GM20000 (cell line): ENCODE measurements at places on chromosomes 5 and 9.
A peak's percentile ranks its signal among the peaks of the same experiment; 100 is the strongest.

DNA sequence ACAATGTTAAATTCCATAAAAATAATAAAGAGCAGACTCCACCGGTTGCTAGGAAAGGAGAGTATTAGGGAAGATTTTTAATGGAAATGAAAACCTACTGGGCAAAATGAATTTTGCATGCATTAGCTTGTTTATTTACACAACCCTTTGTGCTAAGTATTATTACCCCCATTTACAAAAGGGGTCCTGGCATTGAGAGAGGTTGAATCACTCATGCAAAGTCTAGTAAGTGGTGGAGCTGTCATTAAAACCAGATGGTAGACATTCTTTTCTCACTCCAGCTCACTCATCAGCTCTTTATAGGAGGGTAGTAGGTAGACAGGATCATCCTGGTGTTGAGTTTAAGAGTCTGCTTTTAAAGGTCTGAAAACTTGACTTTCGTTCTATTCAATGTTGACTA lies 395.1 kb downstream of the PLK2 start:
- DNase-seq = no peak

DNA sequence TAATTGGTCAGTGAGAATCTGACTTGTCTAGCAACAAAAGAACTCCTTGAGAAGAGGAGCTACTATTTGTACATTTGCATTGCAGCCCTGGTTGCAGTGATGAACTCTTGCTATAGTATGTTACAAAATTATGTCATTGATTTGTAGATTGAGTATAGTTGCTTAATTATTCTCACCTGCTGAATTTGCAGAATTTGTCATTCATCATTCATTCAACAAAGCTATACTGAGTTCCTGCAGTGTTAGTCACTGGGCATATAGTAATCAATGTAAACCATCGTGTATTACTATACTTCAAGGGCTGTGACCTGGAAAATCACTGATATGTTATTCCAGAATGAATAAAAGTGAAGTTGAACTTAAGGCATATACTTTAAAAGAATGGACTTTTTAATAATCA lies 50.1 kb downstream of the SLC1A3 start:
- DNase-seq = no peak

- no peak for DNase-seq
These were observed 39.6 kb downstream of the SLC38A9 start for GRCh38 chr5:55672477-55672911.

DNA sequence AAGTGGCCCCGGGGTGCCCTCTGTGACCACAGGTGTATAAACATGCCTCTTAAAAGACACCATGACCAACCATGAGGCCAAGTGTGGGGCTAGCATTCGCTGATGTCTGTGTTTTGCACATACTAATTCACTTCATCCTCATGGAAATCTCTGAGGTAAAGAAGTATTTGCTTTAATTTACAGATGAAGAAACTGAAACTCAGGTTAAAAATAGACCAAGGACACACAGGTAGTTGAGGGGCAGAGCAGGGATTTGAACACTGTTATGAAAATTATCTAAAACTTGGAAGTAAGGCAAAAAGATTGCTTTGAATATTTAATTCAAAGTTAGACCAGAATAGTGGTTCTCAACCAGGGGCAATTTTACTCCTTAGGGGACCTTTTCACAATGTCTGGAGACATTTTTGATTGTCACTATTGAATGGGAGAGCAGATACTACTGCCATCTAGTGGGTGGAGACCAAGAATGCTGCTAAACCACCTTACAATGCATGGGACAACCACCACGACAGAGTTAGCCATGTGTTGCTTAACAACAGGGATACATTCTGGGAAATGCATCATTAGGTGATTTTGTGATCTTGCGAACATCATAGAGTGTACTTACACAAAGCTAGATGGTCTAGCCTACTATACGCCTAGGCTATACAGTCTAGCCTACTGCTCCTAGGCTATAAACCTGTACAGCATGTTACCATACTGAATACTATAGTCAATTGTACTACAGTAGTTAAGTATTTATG lies 8.0 kb upstream of the FXN start:
- peak; percentile 73 for DNase-seq

DNA sequence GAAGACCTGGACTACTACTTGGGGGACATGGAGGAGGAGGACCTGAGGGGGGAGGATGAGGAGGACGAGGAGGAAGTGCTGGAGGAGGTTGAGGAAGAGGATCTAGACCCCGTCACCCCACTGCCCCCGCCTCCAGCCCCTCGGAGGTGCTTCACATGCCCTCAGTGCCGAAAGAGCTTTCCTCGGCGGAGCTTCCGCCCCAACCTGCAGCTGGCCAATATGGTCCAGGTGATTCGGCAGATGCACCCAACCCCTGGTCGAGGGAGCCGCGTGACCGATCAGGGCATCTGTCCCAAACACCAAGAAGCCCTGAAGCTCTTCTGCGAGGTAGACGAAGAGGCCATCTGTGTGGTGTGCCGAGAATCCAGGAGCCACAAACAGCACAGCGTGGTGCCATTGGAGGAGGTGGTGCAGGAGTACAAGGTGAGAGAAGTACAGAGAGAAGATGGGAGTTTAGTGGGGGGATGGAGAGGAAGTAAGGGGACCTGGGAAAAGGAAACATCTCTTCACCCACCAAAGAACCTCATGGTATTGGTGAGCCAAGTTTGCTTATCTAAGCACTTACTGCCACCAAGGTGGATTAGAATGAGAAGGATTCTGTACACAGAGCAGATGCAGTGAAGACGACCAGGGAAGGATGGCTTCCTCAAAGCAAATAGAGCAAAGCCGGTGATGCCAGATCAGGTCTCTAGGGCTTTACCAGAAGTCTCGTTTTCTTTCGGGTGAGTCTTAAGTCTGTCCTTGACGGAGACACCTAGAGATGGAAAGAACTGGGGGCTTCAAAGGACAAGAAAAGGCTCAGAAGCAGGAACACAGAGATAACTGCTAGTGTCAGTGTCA lies 1.5 kb downstream of the TRIM41 start:
- peak; percentile 17 for DNase-seq

DNA sequence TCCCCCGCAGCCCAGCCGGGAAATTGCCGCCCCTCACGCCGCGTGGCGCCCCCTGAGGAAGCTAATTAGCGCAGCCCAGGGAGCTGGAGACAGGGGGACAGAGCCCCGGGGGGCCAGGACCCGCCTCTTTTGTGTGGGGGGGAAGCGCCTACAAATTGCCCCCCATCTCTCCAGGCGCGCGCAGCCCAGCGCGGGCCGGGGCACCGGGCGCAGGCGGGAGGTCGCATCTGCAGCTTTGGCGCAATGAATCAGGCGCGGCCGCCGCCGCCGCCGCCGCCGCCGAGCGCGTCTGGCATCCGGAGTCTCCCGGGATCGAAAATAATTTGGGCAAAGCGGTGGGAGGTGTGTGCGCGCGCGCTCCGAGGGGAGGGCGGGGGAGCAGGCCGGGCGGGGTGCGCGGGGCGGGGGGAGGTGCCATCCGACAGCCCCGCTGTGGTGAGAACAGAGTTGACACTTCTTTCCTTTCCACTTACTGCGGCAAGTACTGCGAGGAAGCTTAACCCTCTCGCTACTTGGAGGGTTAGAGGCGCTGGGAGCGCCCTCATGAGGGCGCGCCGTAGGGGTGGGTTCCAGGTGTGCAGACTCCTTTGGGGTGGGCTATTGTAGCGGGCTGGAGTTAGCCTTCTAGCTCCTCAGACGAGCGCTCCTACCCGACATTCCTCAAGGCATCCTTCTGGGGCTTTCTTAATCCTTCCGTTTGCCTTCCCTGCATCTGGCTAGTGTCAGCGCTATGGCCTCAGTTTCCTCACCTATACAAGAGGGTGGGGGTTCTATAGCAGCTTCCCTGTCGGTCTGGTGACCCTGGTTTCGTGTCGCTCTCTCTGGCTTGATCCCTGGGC lies 63.1 kb downstream of the CXXC5 start:
- peak; percentile 70 for DNase-seq

GRCh38 chr5:132456296-132456986 lies 34.1 kb downstream of the IRF1 start:
- no peak for DNase-seq

DNA sequence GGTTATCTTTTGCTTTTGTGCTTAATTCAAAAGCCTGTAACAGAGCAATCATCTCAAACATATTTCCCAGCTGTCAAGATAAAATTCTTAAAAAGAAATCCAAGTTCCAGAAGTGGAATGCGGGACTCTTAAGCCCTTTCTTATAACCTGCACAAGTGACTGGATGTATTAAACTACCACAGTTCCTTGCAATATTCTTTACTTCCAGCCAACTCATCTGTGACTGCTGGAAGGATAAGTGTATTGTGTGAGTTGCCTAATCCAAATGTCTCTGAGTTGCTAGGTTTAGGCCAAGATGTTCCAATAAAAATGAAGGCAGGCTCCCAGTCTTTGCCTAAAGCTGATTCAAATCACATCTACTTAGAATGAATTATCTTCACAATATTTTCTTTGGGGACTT lies 159.2 kb upstream of the SLC24A2 start:
- no peak for DNase-seq

GRCh38 chr9:89888677-89889076 lies 283.9 kb downstream of the GADD45G start:
- no peak for DNase-seq

DNA sequence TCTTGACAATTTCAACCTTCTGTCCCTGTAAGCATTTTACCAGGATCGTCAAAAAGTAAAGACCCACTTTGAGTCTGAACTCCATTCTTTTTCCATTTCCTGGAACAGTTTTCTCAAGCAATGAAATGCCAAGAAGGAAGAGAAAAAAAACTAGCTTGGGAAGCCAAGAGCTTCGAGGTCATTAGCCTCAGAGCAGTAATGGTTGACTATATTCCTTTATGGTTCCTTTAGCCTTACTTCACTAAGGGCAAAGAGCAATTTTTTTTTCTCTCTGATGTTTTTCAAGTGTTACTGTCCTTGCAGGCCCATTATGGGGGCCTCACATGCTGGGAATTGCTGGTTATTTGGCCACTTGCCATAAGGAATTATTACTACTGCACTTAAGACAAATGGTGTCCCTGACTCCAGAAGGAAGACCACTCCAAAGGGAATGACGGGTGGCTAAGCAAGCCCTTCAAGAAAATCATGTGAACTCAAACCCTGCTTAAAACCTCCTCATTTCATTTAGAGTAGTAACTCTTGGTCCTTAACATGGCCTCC lies 37.1 kb downstream of the BNC2 start:
- no peak for DNase-seq

GRCh38 chr5:174971210-174971609 lies 246.8 kb downstream of the MSX2 start:
- DNase-seq = no peak

DNA sequence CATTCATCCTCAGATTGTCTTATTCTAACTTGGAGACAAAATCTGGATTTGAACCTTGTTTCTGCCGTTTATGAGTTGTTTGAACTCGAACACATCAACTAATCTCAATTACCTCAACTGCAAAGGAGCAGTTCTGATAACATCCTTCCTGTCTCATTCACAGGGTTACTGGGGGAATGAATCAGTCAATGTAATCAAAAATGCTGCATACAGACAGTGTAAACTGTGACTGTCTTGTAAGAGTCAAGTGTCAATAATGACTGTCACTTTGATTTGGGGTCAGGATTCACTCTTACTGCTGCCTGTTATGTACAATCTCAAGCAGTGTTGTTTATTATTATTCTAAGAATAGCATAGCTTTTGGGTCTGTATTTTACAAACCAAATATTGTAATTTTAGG lies 273.8 kb downstream of the DOCK8 start:
- DNase-seq = no peak

- no peak for DNase-seq
These were observed 884.9 kb upstream of the WWC1 start for GRCh38 chr5:167406513-167406912.

GRCh38 chr9:21779397-21779796 lies 23.0 kb upstream of the MTAP start:
- DNase-seq = no peak

GRCh38 chr9:106019039-106019680 lies 324.8 kb downstream of the TMEM38B start:
- no peak for DNase-seq

DNA sequence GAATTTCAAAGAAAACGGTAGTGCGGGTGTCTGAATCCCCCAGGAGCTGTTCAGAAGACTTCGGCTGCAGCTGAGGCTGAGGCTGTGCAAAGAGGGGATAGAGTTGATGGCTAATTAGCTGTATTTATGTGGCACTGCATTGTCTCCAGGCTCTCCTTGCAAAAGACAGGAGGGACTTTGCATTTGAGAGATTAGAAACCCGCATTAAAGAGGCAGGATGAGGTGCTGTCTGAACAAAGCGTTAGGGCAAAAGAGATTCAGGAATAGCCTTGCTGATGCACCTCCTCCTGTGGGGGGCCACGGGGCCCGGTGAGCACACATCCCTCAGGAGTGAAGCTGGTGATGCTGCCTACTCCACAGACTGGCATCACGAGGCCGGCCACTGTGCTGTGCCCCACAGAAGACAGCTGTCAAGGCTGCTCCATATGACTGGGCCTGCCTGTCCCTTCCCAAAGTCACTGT lies 343.6 kb upstream of the DAP start:
- DNase-seq = no peak

GRCh38 chr5:56339732-56340131 lies 106.6 kb upstream of the ANKRD55 start:
- no peak for DNase-seq

DNA sequence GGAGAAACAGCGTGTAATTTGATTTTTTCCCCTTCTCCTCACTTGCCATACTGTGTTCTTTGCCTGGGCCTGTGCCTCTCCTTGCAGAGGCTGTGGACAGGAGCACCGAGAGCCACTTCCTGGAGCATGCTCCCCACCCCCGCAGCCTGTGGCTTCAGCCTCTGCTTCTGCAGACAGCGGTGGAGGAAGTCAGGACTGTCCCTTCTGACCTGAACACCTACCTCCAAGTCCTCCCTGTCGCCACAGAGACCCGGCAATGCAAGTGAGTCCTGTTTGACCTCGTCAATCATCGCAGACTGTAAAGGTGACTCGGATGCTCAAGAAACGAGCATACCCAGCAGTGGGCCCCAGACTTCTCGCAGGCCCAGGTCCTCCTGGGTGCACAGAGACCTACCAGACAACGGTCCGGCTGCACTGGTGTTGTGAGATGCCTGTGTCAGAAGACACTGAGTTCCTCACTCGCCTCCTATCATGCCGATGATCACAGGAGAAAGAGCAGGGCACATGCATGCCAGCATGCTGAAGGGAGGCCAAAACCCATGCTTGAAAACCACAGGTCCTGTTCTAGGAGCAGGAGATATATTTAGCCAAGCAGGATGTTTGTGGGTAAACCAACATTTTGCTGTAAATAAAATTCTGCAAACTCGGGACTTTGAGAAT lies 198.8 kb downstream of the AUH start:
- peak; percentile 81 for DNase-seq

- no peak for DNase-seq
These were observed 354.3 kb downstream of the RAB3C start for GRCh38 chr5:58937031-58937681.

- DNase-seq = no peak
These were observed 14.4 kb downstream of the FREM1 start for GRCh38 chr9:14895806-14896205.

GRCh38 chr9:5301544-5301943 lies 3.0 kb downstream of the RLN2 start:
- no peak for DNase-seq

GRCh38 chr5:126354012-126354857 lies 69.0 kb upstream of the GRAMD2B start:
- peak; percentile 54 for DNase-seq

GRCh38 chr5:59039296-59040023 lies 456.6 kb downstream of the RAB3C start:
- peak; percentile 73 for DNase-seq

GRCh38 chr9:104970271-104970987 lies 42.5 kb upstream of the ABCA1 start:
- DNase-seq = no peak

GRCh38 chr9:104256031-104256695 lies 162.1 kb downstream of the SMC2 start:
- no peak for DNase-seq

GRCh38 chr5:175809531-175810121 lies 61.8 kb upstream of the CPLX2 start:
- no peak for DNase-seq
